Fibroblast of skin of right quadriceps (primary cell): ENCODE measurements at places on chromosomes 13 and 19.

DNA sequence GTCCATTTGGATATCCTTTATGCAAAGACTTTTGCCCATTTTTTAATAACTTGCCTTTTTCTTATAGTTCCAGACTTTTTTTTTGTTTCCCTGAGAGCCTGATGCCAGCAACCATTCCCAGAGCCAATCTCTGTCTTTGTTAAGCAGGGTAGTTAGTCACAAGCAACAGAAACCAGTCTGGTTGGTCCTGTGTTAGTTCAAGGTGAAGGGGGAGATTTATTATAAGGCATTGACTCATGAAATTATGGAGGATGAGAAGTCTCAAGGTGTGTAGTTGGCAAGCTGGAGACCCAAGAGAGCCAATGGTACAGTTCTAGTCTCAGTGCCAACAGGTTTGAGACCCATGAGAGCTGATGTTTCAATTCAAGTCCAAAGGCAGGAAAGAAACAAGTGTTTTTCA, 33.0 kb downstream of the GPR12 start:
- no peak for DNase-seq

GRCh38 chr19:43634506-43634871, 5.2 kb downstream of the CADM4 start:
- no peak for DNase-seq

DNA sequence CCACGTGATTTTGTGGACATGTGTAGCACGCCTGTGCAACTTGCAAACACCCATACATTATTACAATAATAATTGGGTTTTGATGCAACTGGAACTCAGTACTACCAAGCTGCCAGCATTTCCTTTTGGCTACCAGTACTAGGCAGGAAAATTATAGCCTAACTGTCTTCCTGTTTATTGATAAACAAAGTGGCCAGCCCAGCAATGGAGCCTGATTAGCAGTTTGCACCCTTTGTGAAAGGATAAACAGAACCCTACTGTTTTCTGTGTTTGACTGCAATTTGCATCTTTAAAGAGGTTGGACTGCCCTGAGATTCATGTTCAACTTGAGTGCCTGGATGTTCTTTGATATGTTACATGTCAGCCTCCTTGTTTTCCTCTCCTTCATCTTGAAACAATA, 173.9 kb downstream of the ZIC5 start:
- DNase-seq: no peak

- DNase-seq: no peak
Observed at GRCh38 chr13:97540696-97541095, 106.7 kb downstream of the RAP2A start.
